Activated T-cell treated with anti-CD3 and anti-CD28 coated beads for 1 hour (primary cell): ENCODE measurements at places on chromosomes 2 and 18.
A peak's percentile ranks its signal among the peaks of the same experiment; 100 is the strongest.

GRCh38 chr2:171227066-171227782 lies 66.5 kb upstream of the TLK1 start:
- no peak for DNase-seq

GRCh38 chr18:3183103-3183717 lies 36.6 kb downstream of the MYOM1 start:
- DNase-seq, result no peak

GRCh38 chr18:34835466-34835865 lies 125.4 kb downstream of the DTNA start:
- DNase-seq, result no peak

- DNase-seq, result no peak
These were observed 8.1 kb downstream of the NBEAL1 start for GRCh38 chr2:203022751-203023150.

- no peak for DNase-seq
These were observed 647 bp downstream of the PSME4 start for GRCh38 chr2:53969968-53970723.

GRCh38 chr2:229087843-229088516 lies 183.1 kb downstream of the PID1 start:
- no peak for DNase-seq

- DNase-seq, result no peak
These were observed 154.3 kb downstream of the RNF152 start for GRCh38 chr18:61738488-61738887.

DNA sequence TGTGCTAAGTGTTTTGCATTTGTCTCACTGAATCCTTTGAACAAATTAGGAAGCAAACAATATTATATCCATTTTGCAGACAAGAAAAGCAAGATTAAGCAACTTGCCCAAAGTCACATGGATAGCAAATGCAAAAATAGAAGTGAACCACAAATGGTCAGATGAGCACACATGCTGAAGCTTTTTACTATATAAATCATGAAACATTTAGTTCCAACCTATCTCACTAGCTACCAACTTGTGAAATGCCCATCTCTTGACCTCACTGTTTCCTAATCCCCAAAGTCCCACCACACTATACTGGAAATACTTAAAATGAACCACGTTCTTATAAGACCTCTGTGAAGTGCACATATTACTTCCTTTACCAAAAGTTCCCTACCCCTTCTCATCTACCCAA lies 380.5 kb downstream of the ERBB4 start:
- no peak for DNase-seq

- no peak for DNase-seq
These were observed 60.4 kb downstream of the ABCB11 start for GRCh38 chr2:168970711-168971233.

DNA sequence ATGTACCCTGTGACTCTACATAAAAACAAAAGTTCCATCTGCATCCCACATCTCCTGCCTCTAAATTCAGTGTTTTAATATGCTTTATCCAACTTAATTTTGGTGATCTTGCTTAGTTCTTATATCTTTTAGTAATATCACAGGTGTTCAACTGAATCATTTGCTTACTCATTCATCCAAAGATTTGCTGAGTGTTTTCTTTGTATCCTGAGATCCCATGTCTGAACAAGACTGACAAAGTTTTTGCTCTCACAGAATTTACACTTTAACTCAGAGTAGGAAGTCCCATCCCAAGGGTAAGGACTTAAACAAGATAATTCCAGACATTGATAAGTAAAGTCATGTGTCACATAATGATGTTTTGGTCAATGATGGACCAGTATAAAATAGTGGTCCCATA lies 87.0 kb downstream of the FSIP2 start:
- DNase-seq, result no peak

DNA sequence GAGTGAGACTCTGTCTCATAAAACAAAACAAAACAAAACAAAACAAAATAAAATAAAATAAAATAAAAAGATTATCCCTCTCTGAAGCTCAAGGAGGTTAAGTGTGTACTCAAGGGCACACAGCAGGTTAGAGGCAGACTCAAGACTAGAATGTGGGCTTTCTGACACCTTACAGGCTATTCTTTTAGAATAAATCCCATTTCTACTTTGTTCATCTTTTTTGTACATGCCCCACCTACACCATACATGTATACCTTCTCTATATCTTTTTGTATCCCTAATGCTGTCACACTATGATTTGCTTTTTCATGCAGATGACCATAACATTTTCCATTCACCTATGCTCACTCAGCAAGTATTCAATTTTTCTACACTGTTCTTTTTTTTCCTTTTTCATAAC lies 2.6 kb downstream of the IL1B start:
- no peak for DNase-seq

DNA sequence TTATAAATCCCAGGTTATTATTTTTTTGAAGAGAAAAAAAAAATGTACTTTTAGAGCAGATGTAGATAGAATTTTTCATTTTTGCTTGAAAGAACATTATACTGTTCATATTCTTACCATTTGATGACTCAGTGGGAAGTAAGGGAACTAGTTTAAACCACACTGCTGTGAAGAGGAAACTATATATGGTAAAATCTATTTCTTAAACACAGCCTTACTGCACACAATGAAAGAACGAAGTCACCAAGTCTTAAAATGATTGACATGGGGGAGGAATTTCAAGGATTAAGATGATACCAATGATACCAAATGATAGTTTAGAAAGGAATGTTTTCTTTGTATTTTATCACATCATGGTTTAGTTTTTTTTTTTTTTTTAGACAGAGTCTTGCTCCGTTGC lies 5.0 kb downstream of the ACTR2 start:
- no peak for DNase-seq

DNA sequence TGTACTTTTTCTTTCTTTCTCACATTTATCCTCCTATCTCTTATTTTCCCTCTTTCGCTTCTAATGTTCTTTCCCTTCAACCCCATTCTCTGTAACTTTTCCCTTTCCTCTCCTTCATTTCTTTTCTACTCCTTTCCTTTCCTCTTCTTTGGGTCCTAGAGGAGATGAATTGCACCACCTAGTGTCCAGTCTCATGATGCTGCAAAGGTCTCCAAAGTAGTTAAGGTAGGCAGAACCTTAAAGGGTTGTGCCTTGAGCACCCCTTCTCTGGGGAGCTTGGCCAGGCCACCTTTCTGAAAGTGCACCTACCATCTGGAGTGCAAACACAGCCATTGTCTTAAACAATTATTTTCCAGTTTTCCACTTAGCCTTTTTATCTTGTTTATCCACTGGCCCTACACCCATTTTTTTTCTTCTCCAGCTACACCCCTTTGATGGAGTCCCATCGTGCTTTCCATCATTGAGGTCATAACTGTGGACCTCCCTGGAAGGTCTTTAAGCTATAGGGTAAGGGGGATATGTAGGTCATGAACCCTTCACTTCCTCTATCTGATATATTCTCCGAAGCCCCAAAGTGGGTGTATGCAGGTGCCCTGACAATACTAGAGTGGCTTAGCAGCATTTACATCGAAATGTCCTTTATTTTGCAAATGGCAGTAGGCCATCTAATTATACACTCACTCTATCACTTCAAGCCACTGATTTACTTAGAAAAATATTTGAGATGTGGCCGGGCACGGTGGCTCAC lies 155.9 kb downstream of the ESCO1 start:
- DNase-seq, result no peak

DNA sequence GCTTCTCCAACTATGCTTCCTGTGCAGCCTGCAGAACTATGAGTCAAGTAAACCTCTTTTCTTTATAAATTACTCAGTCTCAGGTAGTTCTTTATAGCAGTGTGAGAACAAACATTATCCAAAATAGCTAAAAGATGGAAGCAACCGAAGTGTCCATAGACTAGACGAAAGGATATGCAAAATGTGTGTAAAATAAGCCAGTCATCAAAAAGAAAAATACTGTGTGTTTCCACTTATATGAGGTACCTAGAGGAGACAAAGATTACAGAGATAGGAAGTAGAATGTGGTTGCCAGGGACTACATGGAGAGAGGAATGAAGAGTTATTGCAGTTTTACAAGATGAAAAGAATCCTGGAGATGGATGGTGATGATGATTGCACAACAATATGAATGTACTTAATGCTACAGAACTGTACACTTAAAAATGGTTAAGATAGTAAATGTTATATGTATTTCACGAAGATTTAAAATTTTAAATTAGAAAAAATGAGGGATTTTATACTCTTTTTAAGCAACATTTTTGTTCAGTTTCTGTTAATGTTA lies 99.3 kb upstream of the FN1 start:
- no peak for DNase-seq

- no peak for DNase-seq
These were observed 263.4 kb downstream of the AGAP1 start for GRCh38 chr2:235757212-235757611.

GRCh38 chr2:171852366-171852888 lies 41.6 kb downstream of the SLC25A12 start:
- no peak for DNase-seq

- DNase-seq, result no peak
These were observed 105.0 kb upstream of the HAAO start for GRCh38 chr2:42897358-42897757.

DNA sequence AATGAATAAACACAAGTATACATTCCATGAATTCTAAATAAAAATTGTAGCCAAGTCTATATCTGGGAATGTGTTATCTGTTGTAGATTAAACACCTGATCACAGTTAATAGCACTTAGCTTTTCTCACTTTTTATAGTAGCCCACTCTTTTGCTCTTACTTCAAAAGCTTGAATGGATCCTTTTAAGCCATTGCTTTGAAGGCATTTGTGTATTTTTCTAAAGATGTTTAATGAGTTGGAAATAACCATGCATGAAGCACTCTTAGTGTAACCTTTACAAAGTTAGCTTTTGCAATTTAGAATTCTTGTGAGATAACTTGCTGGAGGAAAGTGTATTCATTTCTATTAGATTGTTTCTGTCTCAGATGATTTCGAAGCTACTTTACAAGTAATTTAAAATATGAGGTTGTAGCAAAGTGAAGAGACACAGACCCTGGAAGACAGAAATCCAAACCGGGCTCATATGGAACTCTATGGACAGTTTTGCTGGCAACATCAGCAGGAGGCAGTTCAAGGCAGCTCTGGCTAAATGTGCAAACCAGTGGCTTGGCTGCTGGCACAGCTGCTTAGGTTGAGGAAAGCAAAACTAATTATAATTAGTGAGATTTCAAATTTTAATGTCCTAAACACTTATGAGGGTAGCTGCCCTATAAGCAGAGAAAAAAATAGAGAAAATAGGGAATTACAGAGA lies 469.8 kb upstream of the ZEB2 start:
- DNase-seq, result no peak

DNA sequence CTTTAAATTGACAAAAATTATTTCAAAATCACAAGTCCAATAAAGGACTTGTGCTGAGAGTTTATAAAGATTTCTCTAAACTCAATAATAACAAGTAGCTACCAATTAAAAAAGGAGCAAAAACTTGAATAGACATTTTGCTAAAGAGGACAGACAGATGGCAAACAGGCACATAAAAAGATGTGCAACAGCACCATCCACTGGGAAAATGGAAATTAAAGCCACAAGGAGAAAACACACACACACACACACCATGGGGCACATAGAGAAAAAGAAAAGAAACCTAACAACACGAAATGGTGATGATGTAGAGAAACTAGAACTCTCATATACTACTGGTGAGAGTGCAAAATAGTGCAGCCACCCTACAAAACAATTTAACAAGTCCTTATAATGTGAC lies 12.6 kb upstream of the SLC9A4 start:
- no peak for DNase-seq

GRCh38 chr2:36812196-36812595 lies 115.7 kb downstream of the VIT start:
- DNase-seq, result no peak

DNA sequence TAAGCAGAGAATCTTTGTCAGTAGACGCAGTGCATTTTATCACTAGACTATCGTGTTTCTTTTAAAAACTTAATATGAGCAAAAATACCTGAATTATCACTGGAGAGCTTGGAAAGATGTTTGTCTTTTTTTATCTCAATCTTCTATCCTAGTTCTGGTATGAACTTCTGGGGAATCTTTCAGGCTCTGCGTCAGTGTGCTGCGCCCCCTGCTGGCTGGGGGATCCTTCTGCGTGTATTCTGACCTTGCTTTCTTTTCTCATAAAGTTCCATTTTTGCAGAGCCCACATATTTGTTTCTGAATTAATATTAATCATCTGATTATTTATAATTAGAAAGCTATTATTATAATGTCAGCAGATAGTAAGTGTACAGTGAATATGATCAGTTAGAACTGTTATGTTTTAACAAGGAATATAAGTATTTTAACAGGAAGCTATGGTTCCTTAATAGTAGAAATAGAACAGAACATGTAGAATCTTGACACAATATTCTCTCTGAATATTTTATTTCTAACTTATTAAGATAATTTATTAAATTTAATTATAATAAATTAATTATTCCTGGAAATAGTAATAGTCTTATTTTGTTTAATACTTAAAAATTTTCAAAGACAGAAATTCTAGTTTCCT lies 945.0 kb upstream of the CRIM1 start:
- peak; percentile 19 for DNase-seq

DNA sequence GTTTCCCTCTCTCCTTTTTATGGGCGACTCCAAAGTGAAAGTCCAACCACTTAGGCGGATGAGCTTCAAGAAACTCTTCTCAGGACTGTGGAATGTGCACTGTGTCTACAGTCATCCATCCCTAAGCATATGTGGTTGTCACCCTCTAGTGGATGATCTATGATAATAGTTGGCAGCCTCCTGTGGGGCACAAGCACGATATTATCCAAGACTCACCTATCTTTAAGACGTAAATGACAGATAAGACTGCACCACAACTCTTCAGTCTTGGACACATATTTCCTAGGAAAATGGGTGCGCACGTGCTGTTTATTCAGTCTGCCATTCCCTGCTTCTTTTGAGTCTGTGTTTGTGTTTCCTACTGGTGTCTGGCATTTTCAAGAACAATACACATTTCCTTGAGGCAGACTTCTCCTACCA lies 145.5 kb upstream of the CTAGE1 start:
- DNase-seq, result no peak

- no peak for DNase-seq
These were observed 41.4 kb downstream of the IL1R2 start for GRCh38 chr2:102033031-102033749.

DNA sequence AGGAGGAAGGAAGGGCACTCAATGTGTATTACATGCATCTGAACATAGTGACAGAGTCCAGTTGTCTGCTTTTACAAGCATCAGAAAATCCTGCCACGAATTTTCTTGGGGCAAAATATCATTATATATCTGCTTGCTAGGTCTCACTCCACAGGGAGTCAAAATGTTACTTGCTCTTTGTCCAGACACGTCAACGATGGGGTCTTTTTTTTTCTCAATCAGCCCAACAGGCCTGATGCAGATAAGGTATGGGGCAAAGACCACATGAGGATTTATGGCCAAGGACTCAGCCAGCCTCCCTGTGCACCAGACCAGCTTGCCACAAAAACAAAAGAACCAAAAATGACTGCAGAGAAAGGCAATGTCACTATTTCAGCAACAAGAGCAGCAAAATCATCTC lies 323.4 kb upstream of the PKDCC start:
- no peak for DNase-seq
